ENCODE measurements at places on chromosomes 7 and 10.

GRCh38 chr7:7671361-7671760 lies 30.8 kb downstream of the UMAD1 start:
- H3K4me1 ChIP-seq = peaks cover 46% of the 10 kb centered on the region
- H3K4me3 ChIP-seq = peak overlapping the region; percentile 3
- peaks cover 62% of the 10 kb centered on the region for H3K36me3 ChIP-seq
- H3K27ac ChIP-seq = peak overlapping the region; percentile 85
- no peaks in the 10 kb centered on the region for H3K27me3 ChIP-seq
- no peak for DNase-seq

GRCh38 chr7:77619314-77619713 lies 76.9 kb upstream of the RSBN1L start:
- H3K4me3 ChIP-seq = no peak overlapping the region
- H3K27me3 ChIP-seq = no peaks in the 10 kb centered on the region
- H3K36me3 ChIP-seq = no peaks in the 10 kb centered on the region
- DNase-seq = no peak
- peaks cover 2% of the 10 kb centered on the region for H3K4me1 ChIP-seq
- H3K27ac ChIP-seq = no peak overlapping the region

DNA sequence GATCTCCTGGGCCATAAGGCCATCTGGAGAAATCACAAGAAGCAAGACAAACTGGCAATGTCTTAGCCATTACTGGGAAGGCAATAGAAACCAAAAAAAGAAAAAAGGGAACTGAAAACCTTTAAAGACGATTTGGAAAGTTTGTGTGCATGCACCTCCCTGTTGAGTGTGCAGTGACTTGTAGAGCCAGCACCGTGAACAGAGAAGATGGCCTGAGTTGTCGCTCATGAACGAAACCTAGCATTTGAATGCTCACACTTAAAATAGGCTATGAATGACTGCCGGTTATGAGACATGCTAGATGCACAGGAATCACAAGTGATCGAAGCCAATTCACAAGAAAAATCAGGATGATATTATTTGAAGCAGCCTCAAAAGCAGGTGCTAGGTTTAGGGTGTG lies 151.3 kb upstream of the ADO start:
- peaks cover 24% of the 10 kb centered on the region for H3K4me1 ChIP-seq
- no peak for DNase-seq
- H3K4me3 ChIP-seq = no peak overlapping the region
- H3K27me3 ChIP-seq = no peaks in the 10 kb centered on the region

DNA sequence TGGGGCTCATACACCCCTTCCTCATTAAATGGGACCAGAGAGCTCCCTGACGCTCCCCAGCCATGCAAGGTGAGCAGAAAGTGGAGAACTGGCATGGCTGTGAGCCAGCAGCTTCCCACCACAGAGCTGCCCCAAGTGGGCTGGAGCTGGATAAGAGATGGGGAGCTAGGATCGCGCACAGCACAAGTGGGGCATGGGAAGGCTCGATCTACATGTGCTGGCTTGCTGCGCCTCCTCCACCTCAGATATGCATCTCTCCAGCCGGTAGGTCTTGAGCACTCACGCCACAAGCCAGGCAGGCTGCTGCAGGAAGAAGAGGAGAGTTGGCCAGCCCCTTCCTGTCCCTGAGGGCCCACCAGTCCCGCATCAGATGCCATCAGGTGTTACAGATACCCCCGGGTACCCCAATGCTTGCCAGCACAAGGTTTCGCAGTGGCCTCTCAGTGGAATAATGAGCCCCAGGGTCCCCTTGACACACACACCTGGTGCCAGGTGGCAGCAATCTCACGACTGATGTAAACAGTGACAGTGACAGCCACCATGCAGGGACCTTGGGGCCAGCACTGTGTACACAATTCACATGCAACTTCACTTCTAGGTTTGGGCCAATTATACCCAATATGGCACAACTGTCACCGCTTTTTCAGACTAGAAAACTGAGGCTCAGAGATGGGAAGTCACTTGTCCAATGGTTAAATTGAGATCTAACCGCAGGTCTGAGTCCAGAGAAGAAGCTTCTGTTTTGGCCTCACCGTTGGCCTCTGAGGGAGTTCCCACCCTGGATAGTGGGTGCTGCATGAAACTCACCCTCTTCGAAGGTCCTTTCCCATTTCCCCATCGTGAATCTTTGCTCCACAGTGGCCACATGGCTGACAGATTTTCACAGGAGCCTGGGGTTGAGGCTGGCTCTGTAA lies 79.3 kb downstream of the OAT start:
- no peak for DNase-seq
- H3K27ac ChIP-seq = no peak overlapping the region
- H3K4me1 ChIP-seq = no peaks in the 10 kb centered on the region

GRCh38 chr7:105346138-105346537 lies 42.6 kb downstream of the SRPK2 start:
- H3K27me3 ChIP-seq = no peaks in the 10 kb centered on the region
- H3K4me1 ChIP-seq = peaks cover 48% of the 10 kb centered on the region
- peaks cover 1% of the 10 kb centered on the region for H3K36me3 ChIP-seq

DNA sequence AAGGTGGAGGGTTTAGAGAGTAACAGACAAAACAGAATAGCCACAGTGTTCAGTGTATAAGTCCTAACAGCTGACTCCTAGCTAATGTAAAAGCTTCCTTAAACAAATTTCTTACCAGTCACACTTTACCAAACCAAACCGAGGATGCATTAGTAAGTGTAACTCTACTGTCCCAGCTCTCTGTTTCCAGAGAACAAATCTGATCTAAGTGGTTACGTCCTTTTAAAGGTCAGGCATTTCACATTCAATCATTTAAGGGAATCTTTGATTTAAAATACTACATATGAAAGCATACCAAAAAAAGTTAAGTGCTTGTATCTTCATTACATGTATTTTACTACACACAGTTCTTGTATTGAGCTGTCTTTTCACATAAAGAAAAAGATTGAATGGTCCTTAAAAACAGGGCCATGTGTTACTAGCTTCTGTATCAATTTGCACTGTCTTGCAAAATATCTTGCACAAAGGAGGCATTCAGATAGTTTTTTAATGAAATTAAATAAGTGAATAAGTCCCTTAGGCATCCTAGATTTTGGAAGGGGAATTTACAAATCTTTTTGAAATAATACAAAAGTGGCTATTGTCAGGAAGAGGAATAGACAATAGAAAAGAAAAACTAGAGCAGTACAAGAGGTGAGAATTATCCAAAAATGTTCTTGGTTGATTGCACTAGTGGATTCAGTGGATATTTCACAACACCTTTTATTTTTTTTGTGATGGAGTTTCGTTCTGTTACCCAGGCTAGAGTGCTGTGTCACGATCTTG lies 58.4 kb upstream of the SPOCK2 start:
- H3K27ac ChIP-seq = no peak overlapping the region
- peaks cover 20% of the 10 kb centered on the region for H3K36me3 ChIP-seq
- peaks cover 21% of the 10 kb centered on the region for H3K4me1 ChIP-seq
- H3K27me3 ChIP-seq = no peaks in the 10 kb centered on the region
- H3K4me3 ChIP-seq = no peak overlapping the region

DNA sequence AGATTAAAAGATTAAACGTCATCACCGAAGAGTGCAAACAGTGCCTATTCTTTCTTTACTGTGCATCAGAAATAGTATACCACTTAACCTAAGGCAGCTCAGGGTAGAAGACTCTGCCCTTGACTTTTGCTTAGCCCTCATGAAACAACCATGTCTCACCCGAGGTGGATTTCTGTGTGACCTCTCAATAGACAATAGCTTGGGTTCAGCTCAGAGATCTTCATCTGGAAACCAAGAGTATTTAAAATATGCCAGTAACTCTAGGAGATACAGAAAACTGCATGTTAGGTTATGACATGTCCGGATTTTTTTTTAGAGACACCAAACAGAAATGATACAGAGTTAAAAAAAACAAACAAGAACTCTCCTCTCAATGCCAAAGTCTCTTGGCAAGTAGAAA lies 75.8 kb downstream of the JAZF1 start:
- H3K4me3 ChIP-seq = no peak overlapping the region
- peaks cover 4% of the 10 kb centered on the region for H3K4me1 ChIP-seq
- DNase-seq = no peak
- H3K27ac ChIP-seq = no peak overlapping the region

- no peak for DNase-seq
- H3K36me3 ChIP-seq = peaks cover 3% of the 10 kb centered on the region
- peaks cover 78% of the 10 kb centered on the region for H3K27me3 ChIP-seq
Measured at GRCh38 chr10:129960481-129961156, 3.5 kb downstream of the EBF3 start.

- no peak overlapping the region for H3K4me3 ChIP-seq
- peaks cover 25% of the 10 kb centered on the region for H3K27me3 ChIP-seq
- no peak for DNase-seq
- H3K36me3 ChIP-seq = no peaks in the 10 kb centered on the region
Measured at GRCh38 chr10:97095701-97096260, 90.0 kb downstream of the SLIT1 start.

DNA sequence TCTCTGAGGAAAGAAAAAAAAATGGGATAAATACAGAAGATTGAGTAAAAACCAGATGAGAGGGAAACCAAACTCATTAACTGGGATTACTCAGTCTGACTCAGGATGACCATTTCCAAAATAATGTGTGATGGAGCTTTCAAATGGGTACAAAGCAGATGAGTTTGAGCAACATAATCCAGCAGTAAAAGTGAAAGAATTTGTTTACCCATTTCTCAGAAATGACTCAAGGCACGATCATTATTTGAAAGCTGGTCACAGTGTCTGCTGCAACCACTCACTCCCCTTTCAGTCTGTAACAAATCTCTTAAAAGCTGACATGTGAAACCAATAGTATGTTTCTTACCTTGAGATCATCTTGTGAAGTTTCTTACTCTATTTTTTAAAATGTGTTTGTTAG lies 104.7 kb upstream of the KLF14 start:
- peak overlapping the region; percentile 78 for H3K27ac ChIP-seq
- peaks cover 3% of the 10 kb centered on the region for H3K27me3 ChIP-seq
- peaks cover 3% of the 10 kb centered on the region for H3K36me3 ChIP-seq
- H3K4me3 ChIP-seq = no peak overlapping the region
- peaks cover 36% of the 10 kb centered on the region for H3K4me1 ChIP-seq
- DNase-seq = no peak

- H3K27ac ChIP-seq = no peak overlapping the region
- peaks cover 5% of the 10 kb centered on the region for H3K4me1 ChIP-seq
- DNase-seq = no peak
- no peaks in the 10 kb centered on the region for H3K27me3 ChIP-seq
- H3K4me3 ChIP-seq = no peak overlapping the region
Measured at GRCh38 chr10:21953585-21954057, 49.9 kb downstream of the DNAJC1 start.

Measured in activated naive CD8-positive, alpha-beta T cell treated with anti-CD3 and anti-CD28 coated beads for 36 hours (primary cell).